Activated CD4-positive, alpha-beta T cell treated with anti-CD3 and anti-CD28 coated beads, Interleukin-2, amount 50 U/mL, for 1 hour (primary cell): ENCODE measurements at places on chromosomes 3 and 15.

DNA sequence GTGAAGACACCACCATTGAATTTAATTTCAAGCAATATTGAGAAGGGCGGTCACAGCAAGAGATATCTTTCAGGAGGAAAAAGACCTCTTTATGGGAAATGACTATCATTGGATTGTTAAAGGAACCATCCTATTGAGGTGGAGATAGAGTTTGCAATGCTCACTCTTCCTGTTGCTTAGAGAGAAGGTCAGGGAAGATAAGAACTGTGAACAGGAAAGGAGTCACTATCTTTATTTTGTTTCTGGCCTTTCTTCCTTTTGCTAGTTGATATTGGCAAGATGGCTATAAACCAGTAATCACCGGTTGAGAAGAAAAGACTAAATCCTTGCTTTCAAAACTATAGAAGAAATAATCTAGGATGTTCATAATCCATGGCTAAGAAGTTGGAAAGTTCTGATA is 112.1 kb upstream of the TMEM108 start:
- no peak for DNase-seq

DNA sequence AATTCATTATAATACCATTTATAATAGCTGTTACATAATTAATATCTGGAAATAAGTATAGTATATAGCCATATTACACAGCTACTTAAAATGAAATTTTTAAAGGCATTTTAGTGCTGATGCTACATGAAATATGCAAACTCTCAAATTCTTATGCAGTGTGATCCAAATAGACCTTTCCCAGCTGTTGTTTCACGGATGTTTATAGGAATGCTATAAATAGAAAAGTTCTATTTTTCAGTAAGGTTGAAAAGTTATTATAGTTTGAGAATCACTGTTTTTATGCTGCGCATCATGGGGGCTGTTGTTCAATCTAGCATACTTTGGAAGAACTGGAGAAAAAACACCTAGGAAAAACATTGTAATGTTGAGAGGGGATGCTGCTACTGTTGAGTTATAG is 147.7 kb upstream of the TRIM42 start:
- DNase-seq = no peak

- DNase-seq = no peak
Observed at GRCh38 chr3:71423151-71423906, 160.2 kb downstream of the FOXP1 start.

GRCh38 chr3:51734572-51734907 is 27.7 kb downstream of the GRM2 start:
- no peak for DNase-seq

DNA sequence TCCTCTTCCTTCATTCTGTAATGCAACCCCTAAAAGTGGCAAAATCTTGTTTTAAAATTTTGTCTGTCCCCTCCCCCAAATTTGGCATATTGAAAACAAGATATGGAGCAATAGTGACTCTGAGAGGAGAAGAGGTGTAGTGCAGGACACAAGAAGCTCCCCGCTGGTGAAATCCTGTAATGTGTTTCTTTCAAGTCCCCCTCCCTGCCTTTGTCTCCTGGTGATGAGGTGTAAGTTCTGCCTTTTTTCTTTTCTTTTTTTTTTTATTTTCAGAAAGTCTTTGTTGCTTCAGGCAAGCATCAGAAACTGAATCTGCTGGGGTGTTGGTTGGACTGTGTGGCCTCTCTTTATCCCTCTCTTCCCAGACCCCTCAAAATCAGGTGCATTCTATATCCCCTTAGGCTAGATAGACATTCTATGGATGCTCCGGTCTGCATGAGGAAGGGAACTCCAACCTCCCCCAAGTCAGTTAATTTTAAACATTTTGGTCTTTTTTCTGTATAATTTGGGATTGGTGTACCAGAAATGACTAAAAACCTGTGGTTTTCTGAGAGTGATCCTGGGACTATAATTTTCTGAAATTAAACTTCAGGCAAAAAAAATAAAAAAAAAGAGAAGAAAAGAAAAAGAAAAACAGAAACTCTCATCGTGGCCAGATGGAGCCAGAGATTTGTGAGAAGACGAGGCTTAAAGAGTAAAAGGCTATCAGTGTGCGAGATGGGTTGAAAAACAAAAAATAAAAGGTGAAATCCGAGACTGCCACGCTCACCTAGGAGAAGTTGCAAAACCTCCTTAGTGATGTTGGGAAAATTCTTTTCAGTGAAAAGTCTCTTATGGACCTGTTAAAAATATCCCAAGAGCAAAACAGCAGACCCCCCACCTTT is 21.4 kb downstream of the ACKR2 start:
- no peak for DNase-seq

DNA sequence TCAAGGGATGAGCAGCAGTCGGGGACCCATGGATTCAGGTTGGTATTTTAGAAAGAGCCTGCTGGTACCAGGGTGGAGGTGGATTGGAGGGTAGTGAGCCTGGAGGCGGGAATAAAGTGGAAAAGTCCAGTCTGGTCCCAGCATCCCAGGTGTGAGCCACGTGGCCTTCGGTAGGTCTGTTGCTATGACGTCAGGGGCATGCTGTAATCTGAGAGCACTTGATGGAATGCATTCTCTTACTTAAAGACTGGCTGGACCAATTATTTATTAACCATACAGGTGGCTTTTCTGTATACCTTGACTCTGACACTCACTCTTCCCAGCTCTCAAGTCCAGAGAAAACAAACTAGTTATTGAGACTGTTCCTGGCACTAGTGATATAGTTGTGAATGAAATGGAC is 389.9 kb upstream of the RGMA start:
- DNase-seq = no peak

DNA sequence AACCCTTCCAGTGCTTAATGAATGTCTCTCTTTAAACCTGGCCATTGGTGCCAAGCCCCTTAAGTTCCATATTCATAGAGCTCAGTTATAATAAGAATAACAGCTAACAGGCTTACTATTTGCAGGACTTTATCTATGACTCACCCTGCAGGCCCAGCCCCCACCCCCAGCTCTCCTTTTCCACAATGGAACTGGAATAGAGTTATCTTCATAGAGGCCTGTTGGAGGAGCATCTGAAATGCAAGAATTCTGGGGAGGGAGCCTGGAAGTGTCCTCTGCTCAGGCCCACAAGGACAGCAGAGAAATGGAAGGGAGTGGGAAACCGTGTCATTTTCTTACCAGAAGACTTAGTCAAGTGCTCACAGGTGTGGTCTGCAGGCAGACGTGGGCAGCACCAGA is 52.8 kb downstream of the SEMA5B start:
- no peak for DNase-seq

DNA sequence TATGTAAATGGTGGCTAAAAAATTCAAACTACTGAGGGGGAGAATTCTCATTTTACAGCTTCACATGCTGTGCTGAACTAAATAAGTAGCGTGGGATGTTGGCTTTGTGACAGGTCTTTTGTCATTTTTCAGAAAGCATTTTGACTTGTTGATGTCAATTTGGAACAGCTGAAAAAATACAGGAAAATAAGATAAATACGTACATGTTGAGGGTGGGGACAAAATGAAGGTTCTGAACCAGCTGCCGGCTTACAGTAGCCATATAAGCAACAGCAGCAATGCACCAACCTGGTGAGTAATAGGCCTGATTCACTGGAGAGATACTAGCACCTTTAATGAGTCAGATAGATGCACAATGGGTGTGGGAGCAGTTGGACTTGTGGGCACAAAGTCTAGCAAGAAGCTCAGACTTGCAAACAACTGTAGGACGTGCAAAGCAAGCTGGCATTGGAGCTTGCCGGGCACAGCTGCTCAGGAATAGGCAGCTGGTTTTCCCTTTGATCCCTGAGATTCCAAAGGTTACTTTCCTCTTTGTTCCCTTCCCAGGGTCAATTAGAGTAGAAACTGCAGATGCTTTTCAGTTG is 12.9 kb downstream of the B3GNT5 start:
- no peak for DNase-seq

DNA sequence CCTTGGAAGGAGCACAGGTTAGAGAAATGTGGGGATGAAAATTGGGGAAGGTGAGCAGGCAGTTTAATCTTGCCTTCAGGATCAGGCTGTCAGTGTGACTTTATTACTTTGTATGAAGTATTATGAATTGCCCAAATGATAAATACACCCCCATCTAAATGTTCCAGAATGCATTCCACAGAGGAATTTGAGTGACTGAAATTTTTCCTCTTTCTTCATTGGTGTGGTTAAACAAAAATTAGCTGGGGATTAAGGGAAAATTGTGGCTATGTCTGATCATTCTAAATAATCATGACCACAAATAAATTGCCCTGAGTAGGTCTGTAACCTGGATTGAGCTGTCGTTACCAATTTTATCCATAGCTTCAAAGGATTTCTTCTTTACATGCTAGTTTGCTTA is 33.5 kb downstream of the FAM98B start:
- no peak for DNase-seq

- DNase-seq = no peak
Observed at GRCh38 chr15:64285871-64286270, 70.1 kb downstream of the CSNK1G1 start.

DNA sequence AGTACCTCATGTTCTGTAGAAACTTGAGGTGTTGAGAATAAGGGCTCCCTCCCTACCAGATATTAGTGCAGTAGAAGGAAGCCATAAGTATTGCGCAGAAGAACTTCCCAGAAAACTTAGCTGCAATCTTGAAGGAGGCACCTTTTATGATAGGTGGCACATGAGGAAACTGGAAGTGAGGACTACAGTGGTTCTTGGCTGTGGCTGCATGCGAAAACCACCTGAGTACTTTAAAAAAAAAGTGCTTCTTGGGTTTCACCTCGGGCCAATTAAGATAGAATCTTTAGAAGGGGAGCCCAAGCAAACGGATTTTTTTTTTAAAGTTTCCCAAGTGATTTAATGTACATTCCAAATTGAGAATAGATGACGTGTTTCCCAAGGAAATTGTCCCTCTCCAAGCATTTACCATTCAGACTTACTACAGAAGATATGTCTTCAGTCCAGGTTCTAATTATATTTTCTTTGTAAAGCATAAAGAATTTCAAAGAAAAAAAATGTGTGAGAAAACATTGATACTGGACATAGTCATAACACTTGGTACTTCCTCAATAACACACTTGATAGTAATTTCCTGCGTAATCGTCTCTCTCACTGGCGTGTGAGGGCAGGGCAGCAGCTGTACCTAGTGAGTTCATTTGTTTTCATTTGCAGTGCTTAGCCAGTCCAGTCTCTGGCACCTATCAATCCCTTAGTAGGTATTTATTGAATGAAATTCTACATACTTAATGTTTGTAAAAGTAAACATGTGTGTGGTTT is 12.3 kb upstream of the NR1I2 start:
- no peak for DNase-seq

- no peak for DNase-seq
Observed at GRCh38 chr15:36903922-36904556, 196.3 kb downstream of the MEIS2 start.

- no peak for DNase-seq
Observed at GRCh38 chr3:158571969-158572765, 1.2 kb downstream of the MLF1 start.

GRCh38 chr15:37698679-37699078 is 235.8 kb upstream of the TMCO5A start:
- DNase-seq = no peak

GRCh38 chr15:70589221-70589620 is 174.1 kb downstream of the UACA start:
- no peak for DNase-seq

GRCh38 chr15:33985287-33985686 is 17.0 kb downstream of the CHRM5 start:
- no peak for DNase-seq

GRCh38 chr15:77866186-77866585 is 211.3 kb downstream of the TBC1D2B start:
- DNase-seq = no peak

DNA sequence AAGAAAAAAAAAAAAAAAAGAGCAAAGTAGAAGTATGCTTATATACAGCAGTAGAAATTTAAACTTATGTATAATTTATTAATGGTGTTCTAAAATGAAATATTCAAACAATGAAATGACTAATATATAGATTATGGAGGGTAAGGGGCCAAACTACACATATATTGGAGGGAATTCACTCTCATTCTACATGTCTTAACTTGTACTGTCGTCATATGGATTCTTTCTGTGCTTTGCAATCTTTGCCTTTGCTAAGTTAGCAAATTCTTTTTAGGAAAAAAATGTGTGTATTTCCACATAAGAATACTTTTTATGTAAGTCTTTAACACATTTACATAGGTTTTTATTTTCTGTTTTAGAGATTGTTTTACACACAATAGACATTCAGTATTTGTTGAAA is 118.9 kb upstream of the MBNL1 start:
- no peak for DNase-seq

DNA sequence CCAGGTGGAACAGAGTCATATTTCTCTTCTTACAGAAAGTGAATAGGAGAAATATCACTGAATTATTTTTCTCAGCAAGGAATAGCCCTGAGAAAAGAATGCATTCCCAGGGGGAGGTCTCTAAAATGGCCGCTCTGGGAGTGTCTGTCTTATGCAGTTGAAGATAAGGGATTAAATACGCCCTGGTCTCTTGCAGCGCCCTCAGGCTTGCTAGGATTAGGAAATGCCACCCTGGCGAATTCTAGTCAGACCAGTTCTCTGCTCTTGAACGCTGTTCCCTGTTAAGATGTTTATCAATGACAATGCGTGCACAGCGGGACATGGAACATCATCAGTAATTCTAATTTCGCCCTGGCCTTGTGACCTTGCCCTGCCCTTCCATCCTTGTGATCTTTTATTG is 949.0 kb upstream of the SEMA6D start:
- DNase-seq = no peak

- no peak for DNase-seq
Observed at GRCh38 chr15:88344786-88345185, 88.2 kb upstream of the NTRK3 start.

- no peak for DNase-seq
Observed at GRCh38 chr3:139534992-139535879, 4.3 kb downstream of the RBP1 start.

GRCh38 chr3:124850633-124851032 is 36.5 kb downstream of the ITGB5 start:
- DNase-seq = no peak

DNA sequence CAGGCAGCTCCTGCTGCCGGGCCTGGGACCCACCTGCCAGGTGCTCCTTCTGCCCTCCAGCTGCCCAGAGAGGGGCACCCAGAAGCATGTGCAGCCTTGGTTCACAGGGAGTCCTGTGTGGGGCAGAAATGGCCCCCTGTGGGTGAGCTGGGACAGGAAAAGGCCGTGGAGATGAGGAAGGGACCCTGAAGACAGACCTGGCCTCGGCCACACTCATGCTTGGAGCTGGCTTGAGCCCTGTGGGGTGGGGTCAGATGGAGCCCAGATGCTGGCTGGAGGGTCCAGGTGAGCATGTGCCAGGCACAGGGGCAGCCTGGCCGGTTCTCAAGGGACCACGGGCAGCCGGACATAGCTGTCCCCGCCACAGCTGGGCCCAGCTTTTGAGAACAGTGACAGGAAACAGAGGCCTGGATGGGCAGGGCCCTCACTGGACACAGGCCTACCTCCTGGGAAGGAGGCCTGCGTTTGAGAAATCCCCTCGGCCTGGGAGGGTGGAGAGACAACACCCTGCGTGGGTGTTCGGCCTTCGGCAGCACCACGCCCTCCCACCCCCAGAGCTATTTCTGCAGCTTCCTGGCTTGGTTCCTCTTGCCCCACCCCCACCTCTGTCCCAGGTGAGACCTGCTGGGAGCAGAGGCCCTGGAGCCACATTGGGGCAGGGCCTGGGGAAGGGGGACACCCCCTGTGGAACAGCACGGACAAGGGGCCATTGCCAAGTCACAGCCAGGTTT is 132.6 kb upstream of the MEF2A start:
- no peak for DNase-seq

- no peak for DNase-seq
Observed at GRCh38 chr3:115990669-115991068, 367.4 kb downstream of the GAP43 start.

- no peak for DNase-seq
Observed at GRCh38 chr3:112598731-112599130, 36.9 kb downstream of the SLC35A5 start.

GRCh38 chr15:94400526-94401298 is 169.4 kb downstream of the MCTP2 start:
- DNase-seq = no peak
